Naive B cell (primary cell): ENCODE measurements at places on chromosomes 2 and 18. TPM values are rescaled to one million over a fixed set of nuclear protein-coding genes. Genes with fewer than 3 reads are reported as not detected.

DNA sequence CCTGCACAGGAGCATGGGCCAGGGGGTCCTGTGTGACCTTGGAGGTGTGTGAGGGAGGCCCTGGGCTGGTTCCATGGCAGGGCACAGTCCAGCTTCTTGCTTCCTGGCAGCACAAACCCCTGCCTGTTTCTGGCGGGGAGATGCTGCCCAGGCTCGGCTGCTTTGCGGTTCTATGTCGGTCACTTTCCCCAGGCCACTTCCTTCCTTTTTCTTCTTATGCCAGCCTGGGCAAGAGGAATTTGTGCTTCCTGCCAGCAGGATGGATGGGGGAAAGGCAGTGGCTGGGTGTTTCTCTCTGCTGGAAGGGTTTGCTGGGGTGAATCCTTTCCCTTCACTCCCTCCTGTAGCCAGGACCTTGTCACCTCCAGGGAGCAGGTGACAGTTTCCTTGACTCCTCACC lies 24.3 kb downstream of the ASAP2 start:
- H3K4me3 ChIP-seq: no peak overlapping the region
- DNase-seq: no peak
- H3K36me3 ChIP-seq: no peaks in the 10 kb centered on the region
- H3K27me3 ChIP-seq: peaks cover 31% of the 10 kb centered on the region

GRCh38 chr18:11115276-11115675 lies 34.1 kb downstream of the PIEZO2 start:
- no peaks in the 10 kb centered on the region for H3K27me3 ChIP-seq
- no peak overlapping the region for H3K4me3 ChIP-seq
- no peaks in the 10 kb centered on the region for H3K4me1 ChIP-seq
- no peak for DNase-seq

- H3K4me3 ChIP-seq: no peak overlapping the region
- H3K27ac ChIP-seq: no peak overlapping the region
- H3K4me1 ChIP-seq: no peaks in the 10 kb centered on the region
- no peaks in the 10 kb centered on the region for H3K27me3 ChIP-seq
These were observed 807.5 kb downstream of the DCC start for GRCh38 chr18:53147472-53147871.

- H3K4me3 ChIP-seq: no peak overlapping the region
- H3K36me3 ChIP-seq: no peaks in the 10 kb centered on the region
- H3K4me1 ChIP-seq: peaks cover 5% of the 10 kb centered on the region
These were observed 15.1 kb downstream of the SPTBN1 start for GRCh38 chr2:54471221-54471711.

DNA sequence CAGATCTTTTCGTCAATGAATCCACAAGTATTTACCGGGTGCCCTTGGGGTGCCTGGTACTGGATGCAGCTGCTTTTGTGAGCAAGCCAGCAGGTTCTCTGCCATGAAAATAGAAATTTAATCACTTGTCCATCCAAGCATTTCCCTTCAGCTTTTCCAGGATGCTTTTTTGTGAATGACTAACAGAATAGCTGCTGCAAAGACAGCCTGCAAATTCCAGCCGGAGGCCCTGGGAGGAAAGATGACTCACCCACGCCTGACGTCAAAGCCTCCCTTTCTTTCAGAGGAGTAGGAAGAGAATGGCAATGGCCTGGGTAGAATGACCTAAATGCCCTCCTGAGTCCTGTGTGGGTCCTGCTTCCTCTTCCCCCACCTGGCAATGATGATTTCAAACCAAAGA lies 111.9 kb downstream of the AP1S3 start:
- no peak overlapping the region for H3K27ac ChIP-seq
- no peak overlapping the region for H3K4me3 ChIP-seq
- no peaks in the 10 kb centered on the region for H3K36me3 ChIP-seq
- peaks cover 8% of the 10 kb centered on the region for H3K4me1 ChIP-seq

DNA sequence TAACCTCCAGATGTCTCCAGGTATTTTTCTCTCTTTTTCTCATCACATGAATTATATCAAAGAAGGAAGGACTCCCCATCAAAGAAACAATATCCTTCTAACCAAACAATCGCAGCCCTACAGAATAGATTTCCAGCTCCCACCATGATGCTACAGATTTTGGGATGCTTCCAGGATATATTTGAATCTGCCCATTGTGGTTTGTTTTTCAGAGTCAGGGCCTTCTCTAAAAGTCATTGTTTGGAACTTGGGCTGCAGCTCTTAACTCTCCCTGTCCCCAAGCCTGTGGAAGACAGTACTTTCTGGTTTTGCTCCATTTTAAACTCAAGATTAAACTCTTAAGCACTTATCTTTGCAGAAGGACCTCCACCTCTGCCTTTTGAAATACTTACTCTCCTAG lies 223.2 kb downstream of the PMAIP1 start:
- peaks cover 4% of the 10 kb centered on the region for H3K27me3 ChIP-seq
- no peak overlapping the region for H3K4me3 ChIP-seq
- no peaks in the 10 kb centered on the region for H3K4me1 ChIP-seq

GRCh38 chr18:73861771-73862170 lies 285.9 kb downstream of the FBXO15 start:
- no peaks in the 10 kb centered on the region for H3K4me1 ChIP-seq
- H3K27ac ChIP-seq: no peak overlapping the region
- H3K4me3 ChIP-seq: no peak overlapping the region
- no peaks in the 10 kb centered on the region for H3K27me3 ChIP-seq
- H3K36me3 ChIP-seq: no peaks in the 10 kb centered on the region
- DNase-seq: no peak

- peaks cover 37% of the 10 kb centered on the region for H3K36me3 ChIP-seq
- no peak for DNase-seq
- no peaks in the 10 kb centered on the region for H3K27me3 ChIP-seq
- peaks cover 4% of the 10 kb centered on the region for H3K4me1 ChIP-seq
These were observed 198.5 kb downstream of the OTX1 start for GRCh38 chr2:63249161-63249560.

DNA sequence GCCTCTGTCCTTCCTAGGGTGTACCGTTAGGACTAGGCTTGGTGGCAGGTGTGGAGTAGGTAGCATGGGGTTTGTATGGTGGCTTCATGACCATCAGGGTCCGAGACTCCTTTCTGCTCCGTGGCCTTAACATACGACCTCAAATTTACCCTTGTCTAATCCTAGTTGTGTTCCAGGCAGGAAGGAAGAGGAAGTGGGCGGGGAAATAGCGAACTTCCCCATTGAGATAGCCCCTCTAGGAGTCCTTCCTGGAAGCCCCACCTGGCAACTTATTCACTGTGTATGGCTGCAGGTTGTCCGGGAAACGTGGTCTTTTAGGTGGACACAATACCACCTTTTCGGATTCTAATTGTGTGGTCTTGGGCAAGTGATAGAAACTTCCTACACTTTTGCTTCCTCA lies 9.3 kb downstream of the CD8A start:
- DNase-seq: no peak
- peaks cover 12% of the 10 kb centered on the region for H3K4me1 ChIP-seq

DNA sequence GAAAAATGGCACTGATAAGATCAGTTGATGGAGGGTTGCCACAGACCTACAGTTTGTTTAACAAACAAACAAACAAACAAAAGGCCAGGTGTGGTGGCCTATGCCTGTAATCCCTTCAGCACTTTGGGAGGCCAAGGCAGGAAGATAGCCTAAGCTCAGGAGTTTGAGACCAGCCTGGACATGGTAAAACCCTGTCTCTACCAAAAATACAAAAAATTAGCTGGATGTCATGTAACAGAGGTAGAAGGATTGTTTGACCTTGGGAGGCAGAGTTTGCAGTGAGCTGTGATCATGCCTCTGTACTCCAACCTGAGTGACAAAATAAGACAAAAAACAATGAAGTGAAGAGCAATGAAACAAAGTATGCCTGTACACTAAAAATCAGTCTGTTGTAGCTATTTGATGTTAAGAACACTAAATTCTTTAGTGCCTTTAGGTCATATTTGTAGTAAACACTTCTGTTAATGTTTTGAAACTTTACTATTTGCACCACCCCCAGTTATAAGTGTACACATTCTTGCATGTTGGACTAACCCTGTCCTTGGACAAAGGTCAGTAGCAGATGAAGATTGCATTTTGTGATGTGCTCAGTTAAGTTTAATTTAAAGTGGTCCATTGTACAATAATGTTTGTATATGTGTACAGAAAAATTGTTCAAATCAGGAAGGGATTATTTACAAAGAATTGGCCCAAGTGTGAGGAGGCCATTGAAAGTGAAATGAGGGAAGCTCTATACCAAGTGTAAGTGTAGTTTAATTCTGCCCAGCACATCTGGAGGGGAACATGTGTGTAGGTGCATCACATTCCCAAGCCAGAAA lies 73.9 kb downstream of the KYNU start:
- H3K4me1 ChIP-seq: peaks cover 19% of the 10 kb centered on the region
- DNase-seq: no peak
- no peak overlapping the region for H3K4me3 ChIP-seq
- no peak overlapping the region for H3K27ac ChIP-seq
- no peaks in the 10 kb centered on the region for H3K27me3 ChIP-seq
- H3K36me3 ChIP-seq: peaks cover 67% of the 10 kb centered on the region

- no peaks in the 10 kb centered on the region for H3K4me1 ChIP-seq
- H3K36me3 ChIP-seq: no peaks in the 10 kb centered on the region
- H3K27me3 ChIP-seq: no peaks in the 10 kb centered on the region
- no peak for DNase-seq
- no peak overlapping the region for H3K27ac ChIP-seq
These were observed 6.2 kb downstream of the ARMC9 start for GRCh38 chr2:231204581-231204980.

MYCN gene
- polyA plus RNA-seq: not detected

SRD5A2 gene
- polyA plus RNA-seq: not detected

TMEM178A gene
- not detected for polyA plus RNA-seq

NCKAP5 gene
- polyA plus RNA-seq: not detected

CYBRD1 gene
- not detected for polyA plus RNA-seq

SEPTIN10 gene
- polyA plus RNA-seq: not detected

CHRNA1 gene
- polyA plus RNA-seq: 0.45 TPM
